Activated CD8-positive, alpha-beta T cell treated with anti-CD3 and anti-CD28 coated beads for 36 hours (primary cell): ENCODE measurements at places on chromosomes 12 and 14. TPM values are rescaled to one million over a fixed set of nuclear protein-coding genes. Genes with fewer than 3 reads are reported as not detected.

Gene CLEC7A
- total RNA-seq = not detected

Gene TIMM9
- 63.9 TPM for total RNA-seq

Gene TSPAN19
- not detected for total RNA-seq

Gene ERC1
- 21.7 TPM for total RNA-seq

Gene SLC38A4
- total RNA-seq = not detected
